ENCODE measurements at places on chromosomes 7 and 10.

DNA sequence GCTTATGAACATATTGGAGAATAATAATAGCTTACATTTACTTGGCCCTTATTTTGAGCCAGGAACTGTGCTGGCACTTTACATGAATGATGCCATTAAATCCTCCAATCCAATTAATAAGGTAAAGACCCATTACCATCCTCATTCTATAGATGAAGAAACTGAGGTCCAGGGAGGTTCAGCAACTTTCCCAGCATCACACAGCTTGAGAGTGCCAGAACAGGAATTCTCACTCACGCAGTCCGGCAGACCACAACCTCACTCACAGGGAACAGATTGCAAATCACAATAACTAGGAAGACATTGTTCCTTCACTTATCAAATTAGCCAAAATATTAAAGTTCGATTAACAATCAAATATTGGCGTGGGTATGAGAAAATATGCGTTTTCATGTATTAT is 18.3 kb downstream of the GPRIN2 start:
- no peak for DNase-seq

GRCh38 chr10:129580010-129580409 is 113.0 kb downstream of the MGMT start:
- no peak for DNase-seq

DNA sequence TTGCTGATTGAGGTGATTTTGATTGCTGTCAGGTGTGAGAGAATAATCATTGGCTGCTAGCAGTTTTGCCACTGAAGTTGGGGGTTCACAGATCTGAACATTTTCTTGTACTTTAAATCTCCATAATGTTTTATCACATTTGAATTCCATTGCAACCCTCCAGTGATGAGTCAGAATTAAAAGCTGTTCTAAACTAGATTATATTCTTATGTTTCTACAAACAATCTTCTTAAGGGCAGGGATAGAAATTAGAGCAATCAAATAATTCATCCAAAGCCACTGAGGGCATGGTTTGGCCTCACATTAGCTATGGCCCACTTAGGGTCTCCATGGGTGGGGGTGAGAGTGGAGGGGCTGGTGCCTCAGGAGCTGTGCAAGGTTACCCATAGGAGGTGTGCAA is 53.0 kb upstream of the RPA3 start:
- no peak for DNase-seq

DNA sequence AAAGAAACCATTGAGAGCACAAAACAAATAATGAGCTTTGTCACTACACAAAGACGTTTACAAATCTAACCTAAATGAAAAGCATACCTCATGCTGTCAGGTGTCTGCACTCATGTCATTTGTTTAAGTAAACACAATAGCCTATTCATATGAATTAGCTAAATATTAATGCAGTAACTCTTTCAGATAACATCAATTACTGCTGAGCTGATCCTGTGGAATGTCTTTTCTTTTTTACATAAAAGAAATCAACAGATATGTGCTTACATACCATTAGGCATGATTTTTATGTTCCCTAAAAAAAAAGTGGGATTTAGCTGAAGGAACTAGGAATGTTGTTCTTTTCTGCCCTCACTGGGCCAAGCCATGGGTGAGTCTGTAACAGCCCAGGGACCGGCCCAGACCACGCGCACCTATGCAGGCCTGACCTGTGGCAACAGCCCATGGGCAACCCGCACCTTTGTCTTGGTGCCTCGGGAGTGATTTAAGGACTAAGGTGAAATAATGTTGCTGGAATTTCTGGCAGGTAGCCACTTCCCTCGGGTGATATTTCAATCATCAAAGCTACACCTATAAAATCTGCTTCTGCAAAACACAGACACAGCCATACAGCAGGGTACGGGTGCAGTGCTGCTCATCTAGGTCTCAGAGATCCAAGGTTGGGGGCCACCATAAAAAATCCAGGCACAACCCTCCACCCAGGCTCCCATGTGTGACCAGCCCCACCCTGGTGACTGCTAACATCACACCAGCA is 44.6 kb downstream of the FGFR2 start:
- DNase-seq = no peak
